NCI-H1694 treated with DMSO at 0.1 percent for 48 hours (cell line): ENCODE measurements at places on chromosomes 16 and 17.

- no peak for DNase-seq
These were observed 3.7 kb downstream of the SOCS3 start for GRCh38 chr17:78356101-78356713.

- no peak for DNase-seq
These were observed 20.9 kb downstream of the GAN start for GRCh38 chr16:81335669-81336068.

- DNase-seq = no peak
These were observed 181.1 kb downstream of the SNX29 start for GRCh38 chr16:12157517-12158093.

GRCh38 chr16:1857433-1858097 lies 14.4 kb downstream of the MEIOB start:
- DNase-seq = no peak

DNA sequence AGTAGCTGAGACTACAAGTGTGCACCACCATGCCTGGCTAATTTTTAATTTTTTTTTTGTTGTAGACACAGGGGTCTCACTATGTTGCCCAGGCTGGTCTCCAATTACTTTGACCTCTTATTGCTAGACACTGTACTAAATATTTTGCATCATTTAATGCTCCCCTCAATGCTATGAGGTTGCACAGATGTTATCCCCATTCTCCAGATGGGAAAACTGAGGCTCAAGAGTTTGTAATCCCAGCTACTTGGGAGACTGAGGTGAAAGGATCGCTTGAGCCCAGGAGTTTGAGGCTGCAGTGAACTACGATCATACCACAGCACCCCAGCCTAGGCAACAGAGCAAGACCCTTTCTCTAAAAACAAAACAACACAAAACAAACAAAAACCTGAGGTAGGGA lies 443.3 kb upstream of the C16orf82 start:
- DNase-seq = no peak

GRCh38 chr17:65243838-65244625 lies 106.9 kb downstream of the RGS9 start:
- DNase-seq = no peak

- DNase-seq = no peak
These were observed 590 bp downstream of the TMEM219 start for GRCh38 chr16:29962344-29962994.

DNA sequence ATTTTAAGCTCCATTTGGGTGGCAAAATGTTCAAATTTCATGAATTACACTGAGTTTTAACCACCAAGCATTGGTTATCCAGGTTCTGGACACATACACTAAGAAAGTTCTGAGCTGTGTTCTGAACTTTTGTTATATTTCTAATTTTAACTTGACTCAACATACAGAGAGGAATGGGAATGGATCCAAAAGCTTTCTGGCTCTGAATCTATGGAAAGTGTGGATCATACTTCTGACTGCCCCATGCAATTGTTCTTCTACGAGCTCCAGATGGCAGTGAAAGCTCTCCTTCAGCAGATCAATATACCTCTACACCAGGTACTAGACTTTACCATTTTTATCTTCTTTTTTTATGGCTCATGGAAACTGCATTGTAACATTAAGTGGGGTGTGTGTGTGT lies 113.0 kb upstream of the NOG start:
- DNase-seq = no peak

- DNase-seq = no peak
These were observed 2.2 kb upstream of the TOX3 start for GRCh38 chr16:52549011-52549692.

- DNase-seq = no peak
These were observed 39.4 kb downstream of the MYH11 start for GRCh38 chr16:15817446-15817845.

DNA sequence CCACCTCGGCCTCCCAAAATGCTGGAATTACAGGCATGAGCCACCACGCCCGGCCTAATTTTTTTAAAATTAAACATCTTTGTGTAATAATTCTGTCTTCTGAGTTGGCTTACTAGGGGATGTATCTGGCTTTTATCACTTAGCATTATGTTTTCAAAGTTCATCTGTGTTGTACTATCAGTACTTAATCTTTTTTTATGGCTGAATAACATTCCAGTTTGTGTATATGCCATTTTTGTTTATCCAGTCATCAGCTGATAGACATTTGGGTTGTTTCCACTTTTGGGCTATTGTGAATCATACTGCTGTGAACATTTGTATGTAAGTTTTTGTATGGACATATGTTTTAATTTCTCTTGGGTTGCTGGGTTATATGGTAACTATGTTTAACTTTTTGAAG lies 69.0 kb downstream of the CHD9 start:
- no peak for DNase-seq

GRCh38 chr17:29720551-29720950 lies 97.8 kb upstream of the CORO6 start:
- DNase-seq = no peak

DNA sequence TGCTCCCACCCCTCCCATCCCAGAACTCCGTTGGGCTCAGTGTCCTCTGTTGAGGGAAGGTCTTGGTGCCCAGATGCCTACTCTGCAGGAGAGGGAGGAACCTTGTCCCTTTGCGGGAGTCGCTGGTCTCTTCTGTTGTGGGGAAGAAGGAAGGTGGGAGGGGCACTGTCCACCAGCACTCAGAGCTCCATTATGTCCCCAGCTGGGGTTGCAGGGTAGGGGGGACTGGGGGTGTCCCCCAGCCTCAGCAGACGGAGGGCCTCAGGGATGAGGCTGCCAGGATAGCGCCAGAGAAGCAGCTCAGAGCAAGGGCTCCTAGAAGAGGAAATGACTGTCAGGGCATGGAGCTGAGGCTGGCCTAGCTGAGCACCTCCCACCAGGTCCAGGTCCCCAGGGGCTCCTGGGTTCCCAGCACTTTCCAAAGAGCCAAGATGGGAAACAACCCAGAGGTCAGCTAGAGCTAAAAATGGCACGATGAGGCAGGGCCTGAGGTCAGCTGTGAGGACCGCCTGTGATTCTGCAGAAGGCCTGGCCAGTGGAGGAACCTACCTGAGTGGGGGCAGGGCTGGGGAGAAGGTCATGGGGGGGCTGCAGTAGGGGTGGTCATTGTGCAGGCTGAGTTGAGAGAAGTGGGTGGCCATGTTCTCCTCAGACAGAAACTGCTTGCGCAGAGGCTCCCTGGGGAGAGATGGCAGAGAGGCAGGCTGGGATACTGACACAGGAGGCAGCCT lies 893 bp downstream of the HCFC1R1 start:
- no peak for DNase-seq

DNA sequence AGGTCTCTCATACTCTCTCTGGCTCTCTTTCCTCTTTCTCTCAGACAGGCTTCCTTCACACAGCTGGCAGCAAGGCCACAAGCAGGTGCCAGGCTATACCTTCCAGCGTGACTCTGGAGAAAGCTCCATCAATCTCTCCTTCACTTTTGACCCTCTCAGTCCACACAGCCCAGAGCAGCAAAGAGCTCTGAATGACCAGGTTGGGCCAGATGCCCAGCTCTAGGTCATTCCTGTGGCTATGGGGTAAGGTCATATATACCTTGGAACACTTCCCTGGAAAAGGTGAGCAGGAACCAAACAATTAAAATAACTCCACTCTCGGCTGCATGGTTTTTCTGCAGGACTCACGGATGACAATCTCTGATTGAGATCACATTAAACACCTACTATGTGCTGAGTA lies 8.8 kb downstream of the ADAP2 start:
- DNase-seq = no peak

- DNase-seq = no peak
These were observed 42.3 kb downstream of the PIPOX start for GRCh38 chr17:29085223-29085622.

- no peak for DNase-seq
These were observed 988 bp downstream of the CIAO3 start for GRCh38 chr16:739560-740458.

- DNase-seq = no peak
These were observed 12.2 kb upstream of the SP2 start for GRCh38 chr17:47883589-47884426.

DNA sequence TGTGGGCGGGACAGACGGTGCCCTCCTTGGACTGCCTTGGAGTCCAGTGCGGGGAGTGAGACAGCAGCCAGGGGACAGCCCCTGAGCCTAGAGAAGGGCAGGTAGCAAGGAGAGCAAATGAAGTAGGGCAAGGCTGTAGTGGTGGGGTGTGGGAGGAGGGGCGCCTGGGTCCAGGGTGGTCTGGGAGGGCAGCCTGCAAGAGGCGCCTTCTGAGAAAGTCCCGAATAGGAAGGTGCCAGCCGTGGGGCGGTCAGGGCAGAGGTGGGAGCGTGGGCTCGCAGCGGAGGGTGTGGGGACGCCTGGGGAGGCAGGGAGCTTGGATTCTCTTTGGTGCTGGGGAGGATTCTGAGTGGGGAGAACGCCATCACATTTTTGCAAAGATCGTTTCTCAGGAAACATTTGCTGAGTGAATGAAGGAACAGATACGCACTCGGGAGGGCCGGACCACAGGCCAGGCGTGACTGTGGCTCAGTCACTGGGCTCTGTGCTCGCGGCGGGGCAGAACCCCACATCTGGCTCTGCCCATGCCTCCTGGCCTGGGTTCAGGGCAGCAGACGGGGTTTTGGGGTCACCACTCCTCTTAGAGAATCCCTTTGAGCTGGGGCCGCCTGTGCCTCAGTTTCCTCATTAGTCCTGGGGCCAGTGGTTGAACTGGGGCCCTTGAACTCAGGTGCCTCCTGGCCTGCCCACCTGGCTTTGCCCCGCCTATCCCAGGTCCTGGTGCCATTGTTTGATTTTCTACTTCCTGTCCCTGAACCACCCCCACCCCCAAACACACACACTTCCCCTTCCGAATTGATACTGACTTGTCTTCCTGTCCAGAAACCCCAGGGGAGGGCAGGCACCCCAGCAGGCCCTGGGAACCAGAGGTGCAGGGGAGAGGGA lies 4.2 kb downstream of the SNN start:
- no peak for DNase-seq

GRCh38 chr17:33218698-33219601 lies 74.1 kb downstream of the ASIC2 start:
- DNase-seq = no peak

GRCh38 chr16:678209-678857 lies 1.9 kb upstream of the STUB1 start:
- no peak for DNase-seq

GRCh38 chr16:73255031-73255430 lies 207.1 kb upstream of the ZFHX3 start:
- DNase-seq = no peak
